CD4-positive, alpha-beta T cell treated with Interferon gamma for 1 hour (primary cell): ENCODE measurements at places on chromosomes 2 and 18.

GRCh38 chr18:37684590-37684989 is 119.0 kb upstream of the CELF4 start:
- DNase-seq = no peak

GRCh38 chr2:41483982-41484857 is 563.6 kb upstream of the PKDCC start:
- DNase-seq = no peak

DNA sequence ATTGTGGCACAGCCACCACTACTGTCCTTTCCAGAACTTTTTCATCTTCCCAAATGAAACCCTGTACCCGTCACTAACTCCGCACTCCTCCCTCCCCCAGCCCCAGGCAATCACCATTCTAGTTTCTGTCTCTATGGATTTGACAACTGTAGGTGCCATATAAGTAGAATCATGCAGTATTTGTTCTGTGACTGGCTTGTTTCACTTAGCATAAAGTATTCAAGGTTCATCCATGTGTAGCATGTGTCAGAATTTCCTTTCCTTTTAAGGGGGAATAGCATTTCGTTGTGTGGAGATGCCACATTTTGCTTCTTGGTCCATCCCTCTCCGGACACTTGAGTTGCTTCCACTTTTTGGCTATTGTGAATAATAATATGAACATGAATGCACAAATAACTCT is 842 bp upstream of the CKAP2L start:
- no peak for DNase-seq

DNA sequence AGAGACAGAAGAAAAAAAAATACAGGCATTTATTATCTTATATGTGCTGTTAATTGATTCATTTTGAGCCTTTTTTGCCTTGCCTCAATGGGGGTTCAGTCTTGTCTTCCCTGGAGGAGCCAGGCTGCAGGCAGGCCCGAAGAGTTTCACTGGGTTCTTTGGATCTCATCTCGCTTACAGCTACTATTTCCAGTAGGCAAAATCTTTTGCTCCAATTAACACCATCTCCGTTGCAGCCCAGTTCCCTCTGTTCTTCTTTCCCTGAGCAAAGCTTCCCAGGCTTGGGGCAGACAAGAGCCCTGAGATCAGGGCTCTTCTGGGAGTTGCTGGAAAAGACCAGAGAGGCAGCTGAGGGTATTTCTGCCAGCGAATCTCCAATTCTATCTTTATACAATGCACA is 168.8 kb upstream of the CELF4 start:
- DNase-seq = no peak

- DNase-seq = no peak
These were observed 185.4 kb downstream of the ST6GAL2 start for GRCh38 chr2:106700616-106701015.

GRCh38 chr2:239006622-239007285 is 158.9 kb downstream of the TWIST2 start:
- DNase-seq = no peak

GRCh38 chr2:10331702-10332401 is 29.1 kb downstream of the HPCAL1 start:
- peak; percentile 69 for DNase-seq

GRCh38 chr2:47654790-47655562 is 128.0 kb upstream of the MSH6 start:
- peak; percentile 16 for DNase-seq
